IMR-90 (cell line): ENCODE measurements at places on chromosomes 11 and 22.

- no peak for DNase-seq
These were observed 33.6 kb upstream of the ADORA2A start for GRCh38 chr22:24393848-24394247.

- no peak for DNase-seq
These were observed 41.6 kb downstream of the MRGPRX2 start for GRCh38 chr11:19018901-19019300.

DNA sequence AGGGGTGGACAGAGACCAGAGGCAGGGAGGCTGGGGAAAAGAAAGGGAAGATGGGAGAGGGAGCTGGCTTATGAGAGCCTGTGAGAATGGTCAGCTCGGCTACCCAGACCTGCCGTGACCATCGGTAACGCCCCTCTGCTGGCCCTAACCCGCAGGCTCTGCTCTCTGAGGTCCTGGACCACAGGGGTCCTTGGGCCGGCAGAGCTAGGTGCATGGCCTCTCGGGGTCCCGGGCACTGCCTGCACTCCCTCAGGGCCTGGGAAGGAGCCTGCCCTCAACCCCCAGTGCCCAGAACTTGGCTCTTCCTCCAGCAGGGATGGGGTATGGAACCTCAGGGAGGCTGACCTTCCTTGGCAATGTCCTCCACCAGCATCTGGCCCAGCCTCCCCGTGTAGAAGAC is 13.2 kb downstream of the GGT5 start:
- no peak for DNase-seq

GRCh38 chr11:16026849-16027248 is 329.5 kb downstream of the SOX6 start:
- DNase-seq = no peak
